ENCODE measurements at places on chromosomes 16 and 17. TPM values are rescaled to one million over a fixed set of nuclear protein-coding genes. Genes with fewer than 3 reads are reported as not detected.
A peak's percentile ranks its signal among the peaks of the same experiment; 100 is the strongest.

- DNase-seq: no peak
Observed at GRCh38 chr17:9024497-9024896, 3.2 kb downstream of the NTN1 start.

- DNase-seq: peak; percentile 16
Observed at GRCh38 chr16:81140930-81141780, 45.0 kb upstream of the GCSH start.

DNA sequence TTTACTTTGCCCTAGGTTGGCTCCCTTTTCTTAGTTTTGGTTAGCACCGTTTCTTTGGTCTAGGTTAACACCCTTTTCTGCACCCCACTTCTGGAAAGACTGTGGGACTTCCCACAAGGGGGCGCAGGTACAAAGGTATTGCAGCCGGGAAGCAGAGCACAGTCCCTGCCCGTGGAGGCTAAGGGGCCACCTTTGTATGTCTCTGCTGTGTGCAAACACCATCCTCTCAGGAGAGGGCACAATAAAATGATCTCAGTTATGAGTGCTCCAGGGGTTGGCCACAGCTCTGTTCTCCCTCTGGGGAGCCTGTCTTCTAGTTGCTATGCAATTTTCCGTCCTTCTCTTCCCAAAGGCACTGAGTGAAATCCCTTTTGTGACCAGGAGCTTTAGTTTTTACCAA, 28.4 kb upstream of the TMC5 start:
- DNase-seq: peak; percentile 41

Gene KLHL10
- not detected for total RNA-seq

DNA sequence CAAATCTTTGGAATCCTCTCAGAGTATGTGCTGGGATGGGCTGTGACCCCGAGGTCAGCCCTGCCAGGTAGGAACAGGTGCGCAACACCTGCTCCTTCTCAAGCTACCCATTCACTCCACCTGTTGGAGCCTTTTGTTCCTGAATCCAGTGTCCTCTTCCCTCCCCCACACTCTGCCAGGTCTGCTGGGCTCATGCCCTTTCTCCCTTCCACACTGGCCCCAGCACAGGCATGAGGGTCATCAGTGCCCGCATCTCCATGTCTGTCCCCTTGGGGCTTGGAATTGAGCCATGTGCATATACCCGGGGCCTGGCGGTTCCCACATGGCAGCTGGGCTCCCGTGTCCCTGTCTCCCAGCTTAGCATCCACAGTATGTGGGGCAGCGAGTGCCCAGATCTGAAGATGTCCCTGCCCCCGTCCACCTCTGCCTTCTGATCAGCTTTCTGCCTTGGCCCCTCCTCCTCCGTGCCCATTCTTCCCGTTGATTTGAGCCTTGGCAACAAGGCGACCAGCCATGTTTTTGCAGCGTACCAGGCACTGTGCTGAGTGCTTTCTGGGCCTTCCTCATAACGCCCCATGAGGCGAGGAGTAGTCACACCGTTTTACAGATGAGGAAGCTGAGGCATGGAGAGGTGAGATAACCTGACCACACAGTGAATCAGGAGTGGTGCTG, 102.2 kb downstream of the RAP1GAP2 start:
- DNase-seq: no peak

DNA sequence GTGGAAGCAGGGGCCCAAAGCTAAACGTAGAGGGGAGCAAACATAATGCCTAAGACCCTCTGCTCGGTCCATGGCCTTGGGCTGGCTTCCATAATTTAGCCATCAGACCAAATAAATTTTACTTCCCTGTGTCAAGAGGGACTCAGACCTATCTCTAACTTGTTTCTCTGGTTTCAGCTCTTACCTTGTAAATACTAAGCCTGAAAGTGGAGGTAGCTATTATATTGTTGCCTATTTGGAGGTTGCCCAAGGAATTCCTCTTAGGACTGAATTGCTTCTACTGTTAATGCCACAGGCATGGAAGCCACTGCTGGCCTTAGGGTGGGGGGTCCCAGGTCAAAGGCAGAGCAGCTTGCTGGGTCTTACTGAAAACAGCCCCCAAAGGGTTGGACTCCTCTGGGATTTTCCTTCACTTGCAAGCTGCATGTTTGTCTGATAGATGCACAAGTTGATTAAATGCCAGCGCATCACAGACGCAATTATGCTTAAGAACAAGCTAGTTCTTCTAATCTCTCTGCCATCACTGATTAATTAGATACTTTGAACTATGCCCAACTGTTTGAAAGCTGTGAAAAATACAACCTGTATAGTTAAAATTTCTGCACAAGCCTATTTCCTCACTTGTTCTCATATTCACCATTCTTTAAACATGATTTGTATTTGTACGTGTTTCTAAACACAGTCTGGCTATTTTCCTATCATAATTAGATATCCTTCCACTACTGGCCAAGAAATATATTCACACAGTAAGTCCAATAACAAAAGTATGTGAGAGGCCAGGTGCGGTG, 67.9 kb upstream of the HAS3 start:
- no peak for DNase-seq

DNA sequence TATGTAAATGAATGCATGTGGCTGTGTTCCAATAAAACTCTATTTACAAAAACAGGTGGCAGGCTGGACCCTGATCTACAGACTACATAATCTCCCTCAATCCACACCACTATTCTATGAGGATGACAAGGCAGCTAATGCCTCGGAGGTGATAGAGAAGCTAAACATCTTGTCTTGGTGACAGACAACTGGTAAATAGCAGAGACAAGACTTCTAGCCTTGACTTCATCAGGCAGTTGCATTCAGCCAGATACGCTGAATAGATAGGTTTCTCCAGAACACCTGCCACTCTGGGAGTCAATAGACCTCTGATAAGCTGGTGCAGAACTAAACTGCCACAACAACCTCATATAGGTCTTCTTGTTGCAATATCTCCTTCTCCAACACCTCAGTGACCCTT, 3.3 kb downstream of the ATPAF2 start:
- DNase-seq: no peak

- no peak for DNase-seq
Observed at GRCh38 chr16:2979669-2980226, 498 bp downstream of the PKMYT1 start.

Measured in endothelial cell (in vitro differentiated cells).